ENCODE measurements at places on chromosomes 7 and 10.

DNA sequence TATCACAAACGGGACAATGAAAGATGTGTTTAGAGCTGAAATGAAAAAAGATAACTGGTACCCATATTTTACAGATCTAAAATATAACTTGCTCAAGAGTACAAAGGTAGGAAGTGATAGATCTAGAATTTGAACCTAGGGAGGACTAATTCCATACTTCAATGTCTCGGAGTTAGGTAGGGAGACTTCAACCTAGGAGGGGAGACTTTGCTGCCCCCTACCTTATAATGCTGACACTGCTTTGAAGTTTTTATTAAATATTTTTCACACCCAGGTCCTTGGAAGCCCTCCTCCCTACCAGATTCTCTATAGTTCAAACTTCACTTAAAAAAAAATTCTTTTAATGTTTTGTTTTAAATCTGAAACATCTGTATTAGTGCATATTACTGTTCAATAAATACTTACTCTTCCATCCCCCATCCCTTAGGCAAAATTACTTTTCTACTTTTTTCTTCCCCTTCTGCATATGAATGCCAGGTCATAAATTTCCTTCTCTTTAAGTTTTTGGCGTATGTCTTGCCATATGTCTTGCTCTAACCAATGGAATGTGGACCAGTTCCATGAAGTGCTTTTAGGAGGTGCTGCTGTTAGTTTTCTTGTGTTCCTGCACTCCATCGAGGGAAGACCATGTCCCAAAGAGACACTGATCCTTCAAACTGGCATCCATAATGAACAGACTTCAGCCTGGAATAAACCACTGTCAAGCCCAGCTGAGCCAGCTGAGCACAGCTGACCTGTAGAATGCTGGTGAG is 57.8 kb downstream of the MICU1 start:
- no peak for DNase-seq

GRCh38 chr7:4132221-4132620 is 549.9 kb upstream of the FOXK1 start:
- DNase-seq: no peak

DNA sequence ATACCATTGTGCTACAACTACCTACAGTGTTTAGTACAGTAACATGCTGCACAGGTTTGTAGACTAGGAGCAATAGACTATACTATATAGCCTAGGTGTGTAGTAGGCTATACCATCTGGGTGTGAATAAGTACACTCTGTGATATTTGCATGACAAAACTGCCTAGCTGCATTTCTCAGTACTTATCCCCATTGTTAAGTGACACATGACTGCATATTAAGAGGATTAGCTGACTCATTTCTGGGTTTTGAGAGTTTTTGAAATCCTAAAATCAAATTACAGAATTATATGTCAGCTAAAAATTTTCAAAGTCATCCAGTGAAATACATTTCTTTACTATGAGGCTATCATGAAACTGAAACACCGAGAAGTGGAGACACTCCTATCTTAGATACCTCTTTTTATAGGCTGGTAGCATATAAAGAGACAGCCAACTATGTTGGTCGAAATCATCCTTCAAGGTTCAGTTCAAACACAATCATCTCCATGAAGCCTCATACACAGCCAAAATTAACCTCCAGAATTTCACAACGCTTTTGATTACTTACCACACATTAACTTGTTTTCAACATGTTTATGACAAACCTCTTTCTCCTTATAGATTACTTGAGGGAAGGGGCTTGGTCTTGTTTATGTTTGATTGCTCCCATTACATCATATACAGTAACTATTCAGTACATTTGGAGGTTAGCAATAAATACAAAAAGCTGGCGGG is 89.8 kb upstream of the ANK3 start:
- no peak for DNase-seq

DNA sequence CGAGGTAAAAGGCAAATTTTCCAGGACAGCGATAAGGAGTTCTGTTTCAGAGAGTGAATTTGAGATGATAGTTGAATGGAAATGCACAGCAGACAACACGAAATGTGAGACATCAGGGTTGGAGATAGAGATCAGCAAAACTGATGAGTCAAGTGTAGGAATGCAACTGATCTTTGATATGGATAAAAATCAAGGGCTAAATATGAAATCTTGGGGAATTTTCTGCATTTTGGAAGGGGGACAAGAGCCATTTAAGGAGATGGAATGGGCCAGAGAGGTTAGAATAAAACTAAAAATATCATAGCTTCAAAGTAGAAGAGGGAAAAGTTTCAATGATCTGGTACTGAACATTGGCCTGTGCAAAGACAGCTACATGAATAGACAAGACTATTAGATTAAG is 11.5 kb downstream of the CISD1 start:
- no peak for DNase-seq

GRCh38 chr10:8069108-8069507 is 14.6 kb downstream of the GATA3 start:
- no peak for DNase-seq
